ENCODE measurements at places on chromosomes 1 and 21.

- no peak for DNase-seq
Observed at GRCh38 chr1:162755306-162755705, 35.2 kb upstream of the HSD17B7 start.

DNA sequence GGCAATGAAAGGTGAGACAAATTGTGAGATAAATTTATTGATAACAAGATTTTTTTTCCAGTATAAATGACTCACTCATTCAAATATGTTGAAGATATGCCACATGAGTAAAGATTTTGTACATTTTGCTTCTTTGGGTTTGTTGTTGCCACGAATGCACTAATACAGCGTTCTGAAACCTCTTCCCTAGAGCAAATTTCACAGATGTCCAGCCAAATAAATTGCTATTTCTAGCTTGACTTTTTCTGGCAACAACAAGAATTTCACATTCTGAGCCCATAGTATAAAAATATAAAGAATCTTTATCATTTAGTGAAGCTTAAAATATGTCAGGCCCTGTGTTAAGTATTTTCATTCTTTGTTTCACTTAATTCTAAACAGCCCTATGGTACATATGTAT lies 114.5 kb upstream of the COL24A1 start:
- DNase-seq: no peak

GRCh38 chr1:21258331-21259134 lies 31.7 kb downstream of the ECE1 start:
- DNase-seq: no peak

GRCh38 chr1:112762541-112763500 lies 47.7 kb upstream of the PPM1J start:
- DNase-seq: no peak

DNA sequence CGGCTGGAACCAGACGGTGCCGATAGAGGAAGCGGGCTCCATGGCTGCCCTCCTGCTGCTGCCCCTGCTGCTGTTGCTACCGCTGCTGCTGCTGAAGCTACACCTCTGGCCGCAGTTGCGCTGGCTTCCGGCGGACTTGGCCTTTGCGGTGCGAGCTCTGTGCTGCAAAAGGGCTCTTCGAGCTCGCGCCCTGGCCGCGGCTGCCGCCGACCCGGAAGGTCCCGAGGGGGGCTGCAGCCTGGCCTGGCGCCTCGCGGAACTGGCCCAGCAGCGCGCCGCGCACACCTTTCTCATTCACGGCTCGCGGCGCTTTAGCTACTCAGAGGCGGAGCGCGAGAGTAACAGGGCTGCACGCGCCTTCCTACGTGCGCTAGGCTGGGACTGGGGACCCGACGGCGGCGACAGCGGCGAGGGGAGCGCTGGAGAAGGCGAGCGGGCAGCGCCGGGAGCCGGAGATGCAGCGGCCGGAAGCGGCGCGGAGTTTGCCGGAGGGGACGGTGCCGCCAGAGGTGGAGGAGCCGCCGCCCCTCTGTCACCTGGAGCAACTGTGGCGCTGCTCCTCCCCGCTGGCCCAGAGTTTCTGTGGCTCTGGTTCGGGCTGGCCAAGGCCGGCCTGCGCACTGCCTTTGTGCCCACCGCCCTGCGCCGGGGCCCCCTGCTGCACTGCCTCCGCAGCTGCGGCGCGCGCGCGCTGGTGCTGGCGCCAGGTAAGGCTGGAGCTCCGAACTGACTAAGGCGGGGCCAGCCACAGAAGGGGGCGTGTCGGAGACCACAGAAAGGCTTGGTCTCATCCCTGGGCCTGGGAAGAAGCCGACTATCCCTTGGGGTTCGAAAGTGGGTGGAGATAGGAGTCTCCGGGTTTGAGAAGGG lies 486 bp downstream of the SLC27A3 start:
- peak; percentile 97 for DNase-seq

Measured in NCI-H345 (cell line).